ENCODE measurements at places on chromosomes 5 and 9.

DNA sequence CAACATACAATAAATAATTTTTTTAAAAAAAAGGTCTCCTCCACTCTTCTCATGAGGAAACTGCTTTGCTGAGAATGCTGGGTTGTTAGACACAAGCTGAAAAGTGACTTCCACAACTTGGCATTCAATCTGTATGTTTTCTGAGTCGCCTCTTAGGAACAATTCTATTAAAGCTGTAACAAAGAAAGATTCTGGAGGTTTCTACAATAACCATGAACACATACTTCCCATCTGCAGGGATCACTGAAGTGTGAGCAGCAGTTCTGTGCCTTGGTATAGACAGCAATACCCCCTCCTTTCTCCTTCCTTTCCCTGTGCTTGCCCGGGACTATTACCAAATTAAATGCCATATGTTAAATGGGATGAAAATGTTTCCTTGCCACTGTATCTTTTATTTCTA is 1.5 kb downstream of the DIRAS2 start:
- DNase-seq = no peak

- DNase-seq = no peak
These were observed 27.9 kb upstream of the DTWD2 start for GRCh38 chr5:119016125-119016774.

DNA sequence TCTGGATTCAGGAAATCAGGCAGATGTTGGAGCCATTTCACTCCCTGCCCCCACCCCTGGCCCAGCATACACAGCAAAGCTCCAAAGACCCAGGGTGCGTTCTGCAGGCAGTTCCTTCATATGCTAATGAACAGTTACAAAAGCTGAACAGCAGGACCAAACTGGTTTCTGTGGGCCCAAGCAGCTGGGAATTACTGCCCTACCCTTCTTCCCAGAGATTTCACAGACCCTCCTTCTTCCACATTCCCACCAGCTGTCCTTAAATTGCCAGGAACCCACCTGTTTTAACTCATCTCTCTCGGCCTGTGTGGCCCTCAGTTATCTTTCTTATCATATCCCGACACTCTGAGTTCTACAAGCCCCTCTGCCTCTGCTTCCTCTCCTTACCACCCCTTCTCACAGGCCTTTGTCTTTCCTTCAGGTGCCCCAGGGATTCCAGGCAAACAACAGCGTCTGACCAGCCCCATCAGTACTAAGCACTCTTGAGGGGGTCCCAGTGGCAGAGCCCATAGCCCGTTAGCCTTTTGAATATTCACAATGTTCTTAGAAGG is 10.6 kb upstream of the F2RL1 start:
- DNase-seq = no peak

DNA sequence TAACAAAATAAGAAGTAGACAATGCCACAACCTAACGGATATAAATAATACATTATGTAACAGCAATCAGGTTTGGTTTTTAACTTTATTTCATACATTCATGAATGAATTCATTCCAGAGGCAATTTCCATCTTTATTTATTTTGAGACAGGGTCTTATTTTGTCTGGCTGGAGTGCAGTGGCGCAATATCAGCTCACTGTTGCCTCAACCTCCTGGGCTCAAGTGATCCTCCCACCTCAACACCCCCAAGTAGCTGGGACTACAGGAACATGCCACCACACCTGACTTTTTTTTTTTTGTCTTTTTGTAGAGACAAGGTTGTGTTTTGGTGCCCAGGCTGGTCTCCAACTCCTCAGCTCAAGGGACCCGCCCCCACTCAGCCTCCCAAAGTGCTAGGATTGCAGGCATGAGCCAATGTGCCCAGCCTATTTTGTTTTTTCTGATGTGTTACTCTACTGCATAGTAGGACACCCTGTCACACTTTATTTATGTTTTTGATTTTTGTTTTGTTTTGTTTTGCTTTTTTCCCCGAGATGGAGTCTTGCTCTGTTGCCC is 26.3 kb upstream of the C5orf24 start:
- no peak for DNase-seq

DNA sequence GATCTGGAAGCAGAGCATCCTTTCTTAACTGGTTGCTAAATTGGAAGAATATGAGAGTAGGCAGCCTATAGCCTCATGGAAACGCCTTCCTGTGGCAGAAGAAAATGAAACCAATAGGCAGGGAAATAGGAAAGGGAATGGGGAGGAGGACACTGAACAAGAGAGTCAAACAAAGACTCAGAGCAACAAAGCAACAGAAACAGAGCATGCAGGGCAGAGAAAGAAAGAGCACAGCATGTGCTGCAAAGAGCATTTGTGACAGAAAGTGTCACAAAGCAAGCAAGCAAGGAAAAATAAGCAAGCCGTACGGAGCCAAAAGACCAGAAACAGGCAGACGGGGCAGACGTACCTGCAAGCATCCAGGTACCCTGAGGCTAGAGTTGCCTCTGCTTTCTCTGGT is 123.1 kb downstream of the RAPGEF6 start:
- DNase-seq = no peak

DNA sequence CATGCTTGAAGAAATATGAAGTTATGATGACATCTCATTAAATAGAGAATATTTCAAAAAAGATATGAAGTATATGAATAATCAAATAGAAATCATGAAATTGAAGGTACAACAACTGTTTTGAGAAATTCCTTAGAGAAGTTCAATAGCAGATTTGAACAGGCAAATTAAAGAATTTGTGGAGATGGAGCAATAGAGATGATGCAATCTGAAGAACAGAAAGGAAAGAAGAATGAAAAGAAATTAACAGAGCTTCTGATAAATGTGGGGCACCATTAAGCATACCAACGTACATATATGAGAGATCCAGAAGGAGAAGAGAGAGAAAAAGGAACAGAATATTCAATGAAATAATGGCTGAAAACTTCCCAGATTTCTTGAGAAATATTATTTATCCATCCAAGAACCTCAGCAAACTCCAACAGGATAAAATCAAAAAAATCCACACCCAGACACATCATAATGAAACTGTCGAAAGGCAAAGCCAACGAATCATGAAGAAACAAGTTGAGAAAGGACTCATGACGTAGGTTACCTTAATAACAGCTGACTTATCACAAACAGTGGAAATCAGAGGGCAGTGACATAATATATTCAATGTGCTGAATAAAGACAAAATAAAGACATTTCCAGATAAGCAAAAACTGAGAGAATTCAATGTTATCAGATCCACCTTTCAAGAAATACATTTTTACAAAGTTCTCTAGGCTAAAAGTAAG is 297.2 kb upstream of the TARS1 start:
- DNase-seq = peak; percentile 11

- DNase-seq = no peak
These were observed 5.6 kb upstream of the SEC24A start for GRCh38 chr5:134642931-134643530.

DNA sequence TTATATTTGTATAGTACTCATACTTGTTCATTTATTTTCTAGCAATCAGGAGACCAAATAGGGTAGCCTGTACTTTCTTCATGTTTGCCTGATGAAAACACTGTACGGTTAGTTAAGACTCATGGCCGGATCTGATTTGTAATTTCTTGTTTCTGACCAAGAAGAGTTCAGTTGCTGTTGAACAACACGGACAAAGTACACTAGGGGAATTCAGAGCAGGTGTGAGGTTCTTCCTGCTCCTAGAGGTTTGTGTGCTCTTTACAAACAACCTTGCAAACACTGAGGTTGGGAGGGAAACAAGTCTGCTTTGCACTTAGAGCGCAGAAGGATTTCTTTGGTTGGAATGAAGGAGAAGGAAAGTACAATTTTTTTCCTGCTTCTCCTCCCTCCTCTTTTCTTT is 69.7 kb downstream of the TRIO start:
- DNase-seq = no peak

DNA sequence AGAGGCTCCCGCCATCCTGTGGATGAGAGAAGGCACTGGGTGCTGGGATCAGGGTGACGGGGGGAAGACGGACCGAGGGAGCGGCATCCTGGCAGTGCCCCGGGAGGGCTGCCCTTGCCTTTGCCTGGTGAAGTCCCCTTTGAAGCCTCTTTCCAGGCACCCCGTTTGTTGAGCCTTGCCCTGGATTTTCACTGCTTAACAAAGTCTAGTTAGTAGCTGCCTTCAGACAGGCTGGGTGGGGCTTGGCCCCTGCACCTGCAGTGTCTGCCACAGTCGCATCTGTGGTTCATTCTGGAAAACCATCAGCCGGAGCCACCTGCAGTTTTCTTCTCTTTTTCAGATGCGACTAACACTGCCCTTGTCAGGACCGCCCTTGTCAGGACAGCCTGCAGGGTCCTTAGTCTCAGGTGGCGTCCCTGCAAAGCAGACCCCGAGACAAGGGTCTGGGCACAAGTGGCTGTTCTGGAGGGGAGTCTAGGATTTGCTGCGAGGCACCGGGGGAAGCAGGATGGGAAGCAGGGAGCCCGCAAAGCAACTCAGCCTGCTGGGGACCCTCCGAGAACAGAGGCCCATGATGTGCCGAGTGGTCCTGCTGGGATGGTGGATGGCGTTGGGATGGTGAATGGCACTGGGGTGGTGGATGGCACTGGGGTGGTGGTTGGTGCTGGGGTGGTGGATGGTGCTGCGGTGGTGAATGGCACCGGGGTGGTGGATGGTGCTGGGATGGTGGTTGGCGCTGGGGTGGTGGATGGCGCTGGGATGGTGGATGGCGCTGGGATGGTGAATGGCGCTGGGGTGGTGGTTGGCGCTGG is 147.9 kb upstream of the COL5A1 start:
- DNase-seq = no peak
